ENCODE measurements at places on chromosomes 2 and 18.

- no peak for DNase-seq
Observed at GRCh38 chr2:26897807-26898479, 50.0 kb downstream of the DPYSL5 start.

- no peak for DNase-seq
Observed at GRCh38 chr2:45850558-45850957, 199.1 kb downstream of the PRKCE start.

DNA sequence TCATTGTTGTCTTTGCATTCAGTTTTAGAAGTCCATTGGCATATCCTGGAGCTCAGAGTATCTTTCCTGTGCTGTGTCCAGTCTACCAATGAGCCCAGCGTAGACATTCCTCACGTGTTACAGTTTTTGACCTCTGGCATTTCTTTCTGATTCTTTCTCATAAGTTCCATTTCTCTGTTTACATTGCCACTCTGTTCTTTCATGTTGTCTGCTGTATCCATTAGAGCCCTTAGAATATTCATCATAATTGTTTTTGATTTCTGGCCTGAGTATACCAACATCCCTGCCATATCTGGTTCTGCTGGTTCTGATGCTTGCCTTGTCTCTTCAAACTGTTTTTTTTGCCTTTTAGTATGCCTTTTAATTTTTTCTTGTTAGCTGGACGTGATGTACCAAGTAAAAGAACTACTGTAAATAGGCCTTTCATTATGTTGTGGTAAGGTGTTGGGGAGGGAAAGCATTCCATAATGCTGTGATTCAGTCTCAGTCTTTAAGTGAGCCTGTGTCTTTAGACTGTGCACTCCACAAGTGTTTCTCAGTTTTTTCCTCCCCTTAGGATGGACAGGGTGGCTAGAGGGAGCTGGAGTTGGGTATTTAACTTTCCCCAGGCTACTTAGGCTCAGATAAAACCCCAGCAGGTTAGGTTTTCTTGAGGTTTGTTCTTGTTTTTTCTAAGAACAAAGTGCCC lies 35.6 kb downstream of the CEP192 start:
- DNase-seq = no peak

DNA sequence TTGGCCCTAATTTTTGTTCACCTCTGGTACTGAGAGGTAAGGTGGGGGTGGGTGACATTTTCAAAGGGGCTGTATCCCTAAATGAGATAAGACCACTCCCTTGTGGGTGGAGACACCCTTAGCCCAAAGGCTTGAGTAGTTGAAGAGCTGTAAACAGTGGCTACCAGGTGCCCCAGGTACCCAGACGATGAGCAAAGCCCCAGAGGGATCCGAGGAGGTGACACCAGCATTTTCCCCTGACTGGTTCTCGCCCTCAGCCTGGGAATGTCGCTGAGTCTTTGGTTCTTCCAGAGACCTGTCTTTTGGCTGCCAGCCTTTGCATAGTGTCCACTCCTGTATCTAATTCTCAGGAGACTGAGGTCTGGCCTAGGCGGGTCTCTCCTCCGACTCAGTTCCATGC lies 36.5 kb downstream of the RRM2 start:
- no peak for DNase-seq

DNA sequence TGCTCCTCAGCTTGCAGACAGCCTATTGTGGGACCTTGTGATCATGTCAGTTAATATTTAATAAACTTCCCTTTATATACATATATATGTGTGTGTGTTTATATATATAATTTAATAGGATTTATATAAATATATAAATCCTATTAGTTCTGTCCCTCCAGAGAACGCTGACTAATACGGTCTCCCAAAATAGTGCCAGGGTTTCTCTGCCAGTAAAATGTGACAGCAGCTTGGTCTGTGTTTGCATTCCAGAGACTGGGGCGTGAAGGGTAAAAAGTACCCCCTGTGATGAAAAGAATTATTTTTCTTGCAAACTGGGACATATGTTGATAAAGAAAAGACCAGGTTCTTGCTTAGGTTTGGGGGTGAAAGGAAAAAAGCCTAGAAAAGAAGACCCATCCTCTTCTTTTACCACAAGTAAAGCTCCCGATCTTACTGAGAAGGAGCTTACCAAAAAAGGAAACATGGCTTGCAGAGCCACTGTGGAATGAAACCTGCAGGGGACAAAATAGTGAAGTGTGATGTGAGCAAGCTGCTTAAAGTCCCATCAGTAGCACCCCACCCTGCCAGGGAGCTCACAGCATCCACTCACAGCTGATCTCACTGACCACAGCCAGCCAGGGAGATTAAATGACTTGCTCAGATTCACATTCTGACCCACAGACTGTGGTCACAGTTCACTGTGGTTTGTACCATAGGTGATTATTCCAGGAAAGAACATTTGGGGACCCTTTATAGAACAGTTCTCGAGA lies 110.9 kb upstream of the RMP24 start:
- DNase-seq = no peak

GRCh38 chr2:43224131-43224570 lies 2.3 kb downstream of the ZFP36L2 start:
- DNase-seq = peak; percentile 50

DNA sequence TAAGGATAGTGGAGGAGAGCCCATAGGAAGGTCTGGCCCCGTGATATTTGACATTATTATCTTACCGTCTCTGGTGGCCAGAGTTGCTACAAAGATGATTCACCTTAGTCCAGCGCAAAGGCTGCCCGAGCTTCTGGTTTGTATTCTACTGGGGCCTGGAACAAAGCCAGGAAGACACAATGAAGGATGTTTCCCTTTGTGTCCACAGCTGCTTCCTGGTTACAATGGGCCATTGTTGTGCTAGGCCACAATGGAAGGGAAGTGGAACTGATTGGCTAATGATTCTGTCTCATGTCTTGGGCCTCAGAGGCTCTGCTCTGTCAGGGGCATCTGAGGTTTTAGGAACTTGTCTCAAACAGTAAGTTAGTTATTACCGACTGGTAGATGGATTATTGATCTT lies 132.2 kb downstream of the TDRD15 start:
- no peak for DNase-seq

DNA sequence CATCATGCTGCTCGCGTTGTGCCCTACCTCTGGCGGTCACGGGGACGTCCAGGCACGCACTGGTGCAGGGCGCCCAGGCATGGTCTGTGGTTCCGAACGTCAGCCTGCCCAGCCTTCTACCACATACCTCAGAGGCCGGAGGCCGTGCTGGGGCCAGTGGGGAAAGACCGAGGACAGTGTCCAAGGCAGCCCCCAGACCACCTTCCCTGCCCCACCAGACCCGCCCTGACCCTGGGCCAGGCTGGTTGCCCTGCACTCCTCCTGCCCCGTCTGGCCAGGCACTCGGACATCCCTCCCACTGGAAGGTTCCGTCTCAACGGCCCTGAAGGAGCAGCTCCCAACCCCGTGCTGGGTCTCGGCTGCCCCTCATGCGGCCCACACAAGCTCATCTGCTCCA lies 32.8 kb downstream of the SLC66A2 start:
- no peak for DNase-seq

DNA sequence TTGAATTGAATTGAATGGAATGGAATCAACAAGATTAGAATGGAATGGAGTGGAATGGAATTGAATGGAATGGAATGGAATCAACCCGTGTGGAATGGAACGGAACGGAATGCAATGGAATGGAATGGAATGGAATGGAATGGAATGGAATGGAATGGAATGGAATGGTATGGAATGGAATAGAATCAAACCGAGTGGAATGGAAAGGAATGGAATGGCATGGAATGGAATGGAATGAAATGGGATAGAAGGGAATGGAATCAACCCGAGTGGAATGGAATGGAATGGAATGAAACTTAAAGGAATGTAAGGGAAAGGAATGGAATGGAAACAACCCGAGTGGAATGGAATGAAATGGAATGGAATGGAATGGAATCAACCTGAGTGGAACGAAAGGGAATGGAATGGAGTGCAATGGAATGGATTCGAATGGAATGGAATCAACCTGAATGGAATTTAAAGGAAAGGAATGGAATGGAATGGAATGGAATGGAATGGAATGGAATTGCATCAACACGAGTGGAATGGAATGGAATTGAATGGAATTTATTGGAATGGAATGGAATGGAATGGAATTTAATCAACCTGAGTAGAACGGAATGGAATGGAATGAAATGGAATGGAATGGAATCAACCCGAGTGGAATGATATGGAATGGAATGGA lies 1146.6 kb downstream of the RPIA start:
- no peak for DNase-seq

DNA sequence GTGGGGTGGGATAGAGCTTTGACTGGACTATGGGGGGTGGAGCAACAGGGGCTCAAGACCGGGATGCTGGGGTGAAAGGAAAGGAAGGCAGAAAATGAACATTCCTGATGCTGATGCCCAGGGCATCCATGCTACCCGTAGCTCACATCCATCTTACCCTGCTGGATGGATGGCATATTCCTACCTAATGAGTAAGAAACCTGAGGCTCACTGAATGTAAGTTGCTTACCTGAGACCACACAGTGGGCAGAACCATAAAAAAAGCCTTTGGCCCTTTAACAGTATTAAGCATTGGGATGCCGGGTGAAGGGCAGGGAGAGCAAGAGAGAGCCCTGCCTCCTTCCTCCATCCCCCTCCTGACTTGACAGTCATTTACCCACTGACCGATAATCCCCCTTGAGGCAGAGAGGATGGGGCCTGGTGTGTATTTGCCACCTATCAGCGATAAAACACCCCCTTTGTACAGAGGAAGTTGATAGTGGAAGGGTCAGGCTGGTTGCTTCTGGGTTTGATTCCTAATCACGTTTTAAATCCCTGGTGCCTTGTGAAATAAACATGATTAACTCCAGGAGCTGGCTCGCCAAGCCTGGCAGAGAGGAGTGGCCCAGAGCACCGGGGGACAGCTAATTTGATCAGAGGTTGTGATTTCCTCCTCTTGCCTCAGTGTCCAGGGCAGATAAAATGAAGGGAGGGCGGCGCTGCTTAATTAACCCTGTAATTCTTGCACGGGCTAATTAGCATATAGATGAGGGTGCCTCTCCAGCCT lies 105.9 kb upstream of the HS6ST1 start:
- DNase-seq = no peak

GRCh38 chr2:20723543-20723942 lies 56.6 kb downstream of the GDF7 start:
- peak; percentile 34 for DNase-seq

GRCh38 chr2:128780434-128781080 lies 461.9 kb upstream of the HS6ST1 start:
- no peak for DNase-seq

DNA sequence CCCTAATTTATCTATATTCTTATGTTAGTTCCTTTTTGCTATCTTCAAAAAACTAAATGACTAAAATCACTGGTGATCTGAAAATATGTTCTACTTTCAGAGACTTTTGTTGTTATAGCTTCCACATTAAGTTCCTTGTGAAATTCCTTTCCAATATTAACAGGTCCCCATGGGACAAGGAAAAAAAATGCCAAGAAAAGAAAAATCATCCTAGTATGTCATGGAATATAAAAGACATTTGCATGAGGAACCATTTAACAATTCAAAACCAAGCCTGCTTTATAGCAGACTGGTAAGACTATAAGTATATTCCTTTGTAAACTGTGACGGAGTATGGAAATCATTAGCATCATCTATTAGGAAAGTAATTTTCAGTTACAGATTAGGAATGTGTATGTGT lies 48.1 kb downstream of the COBLL1 start:
- DNase-seq = peak; percentile 59

GRCh38 chr2:210544831-210545230 lies 11.6 kb upstream of the CPS1 start:
- no peak for DNase-seq

DNA sequence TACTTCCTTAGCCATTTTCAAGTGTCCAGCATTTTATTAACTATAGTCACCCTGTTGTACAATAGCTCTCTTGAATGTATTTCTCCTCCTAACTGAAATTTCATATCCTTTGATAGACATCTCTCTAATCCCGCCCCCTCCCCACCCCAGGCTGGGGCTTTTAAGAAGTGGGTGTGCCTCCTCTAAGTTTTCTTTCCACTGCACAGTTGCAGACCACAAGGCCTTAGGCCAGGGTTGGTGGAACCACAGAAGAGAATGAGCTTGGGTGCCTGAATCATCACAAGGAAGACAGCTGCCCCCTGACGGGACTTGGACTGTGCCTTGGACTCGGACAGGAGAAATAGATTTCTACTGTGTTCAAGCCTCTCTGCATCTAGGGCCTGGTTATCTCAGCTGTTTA lies 193.4 kb downstream of the HAUS1 start:
- no peak for DNase-seq
